Mesenchymal stem cell (in vitro differentiated cells and primary cell): ENCODE measurements at places on chromosomes 11 and 22.

GRCh38 chr22:19113429-19113828 is 8.8 kb downstream of the DGCR2 start:
- no peak overlapping the region for H3K27ac ChIP-seq
- DNase-seq = no peak
- peaks cover 19% of the 10 kb centered on the region for H3K36me3 ChIP-seq
- H3K4me1 ChIP-seq = peaks cover 17% of the 10 kb centered on the region

GRCh38 chr22:38034278-38034882 is 22.8 kb upstream of the PICK1 start:
- H3K36me3 ChIP-seq = no peaks in the 10 kb centered on the region
- peaks cover 45% of the 10 kb centered on the region for H3K4me1 ChIP-seq
- no peak overlapping the region for H3K4me3 ChIP-seq
- H3K27ac ChIP-seq = peak overlapping the region; percentile 55
- DNase-seq = peak; percentile 93
- H3K27me3 ChIP-seq = no peaks in the 10 kb centered on the region

- H3K27me3 ChIP-seq = peaks cover 28% of the 10 kb centered on the region
- no peak overlapping the region for H3K27ac ChIP-seq
- no peak for DNase-seq
- H3K4me3 ChIP-seq = no peak overlapping the region
Measured at GRCh38 chr11:131207901-131208300, 162.5 kb upstream of the NTM start.

GRCh38 chr11:14067686-14068085 is 105.2 kb downstream of the SPON1 start:
- no peaks in the 10 kb centered on the region for H3K4me1 ChIP-seq
- H3K36me3 ChIP-seq = no peaks in the 10 kb centered on the region
- no peak overlapping the region for H3K4me3 ChIP-seq
- no peaks in the 10 kb centered on the region for H3K27me3 ChIP-seq
- no peak overlapping the region for H3K27ac ChIP-seq

- H3K4me1 ChIP-seq = peaks cover 89% of the 10 kb centered on the region
- H3K36me3 ChIP-seq = no peaks in the 10 kb centered on the region
- DNase-seq = no peak
- H3K27ac ChIP-seq = peak overlapping the region; percentile 97
Measured at GRCh38 chr11:118913411-118914125, 12.2 kb downstream of the BCL9L start.

DNA sequence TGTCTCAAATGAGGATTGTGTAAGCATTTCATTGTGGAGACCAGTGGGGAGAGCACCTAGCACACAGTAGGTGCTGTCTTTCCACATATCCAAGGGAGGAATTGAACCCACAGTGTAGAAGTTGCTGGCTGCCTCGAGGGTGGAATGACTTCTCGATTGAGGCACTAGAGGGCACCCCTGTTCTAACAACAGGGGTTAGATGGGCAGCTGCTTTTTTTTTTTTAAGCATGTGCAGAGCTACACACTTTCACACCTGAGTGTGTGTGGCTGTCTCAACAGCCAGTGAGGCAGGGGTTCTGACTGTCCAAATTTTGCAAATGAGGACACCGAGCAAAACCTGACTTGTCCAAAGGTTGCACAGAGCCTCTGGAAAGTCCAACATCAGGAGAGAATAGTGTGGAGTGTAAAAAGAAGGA is 118.2 kb upstream of the CRYBB3 start:
- no peak overlapping the region for H3K27ac ChIP-seq
- no peaks in the 10 kb centered on the region for H3K36me3 ChIP-seq
- peaks cover 4% of the 10 kb centered on the region for H3K27me3 ChIP-seq
- peak; percentile 28 for DNase-seq
- H3K4me1 ChIP-seq = peaks cover 14% of the 10 kb centered on the region
- H3K4me3 ChIP-seq = no peak overlapping the region

- no peak for DNase-seq
- H3K4me1 ChIP-seq = peaks cover 1% of the 10 kb centered on the region
- H3K27me3 ChIP-seq = no peaks in the 10 kb centered on the region
- no peak overlapping the region for H3K4me3 ChIP-seq
Measured at GRCh38 chr11:88324562-88325345, 12.8 kb downstream of the CTSC start.

- no peak for DNase-seq
- H3K27ac ChIP-seq = no peak overlapping the region
- H3K4me1 ChIP-seq = peaks cover 29% of the 10 kb centered on the region
- H3K4me3 ChIP-seq = no peak overlapping the region
- peaks cover 76% of the 10 kb centered on the region for H3K36me3 ChIP-seq
- H3K27me3 ChIP-seq = no peaks in the 10 kb centered on the region
Measured at GRCh38 chr11:61732705-61733104, 19.7 kb upstream of the MYRF start.

DNA sequence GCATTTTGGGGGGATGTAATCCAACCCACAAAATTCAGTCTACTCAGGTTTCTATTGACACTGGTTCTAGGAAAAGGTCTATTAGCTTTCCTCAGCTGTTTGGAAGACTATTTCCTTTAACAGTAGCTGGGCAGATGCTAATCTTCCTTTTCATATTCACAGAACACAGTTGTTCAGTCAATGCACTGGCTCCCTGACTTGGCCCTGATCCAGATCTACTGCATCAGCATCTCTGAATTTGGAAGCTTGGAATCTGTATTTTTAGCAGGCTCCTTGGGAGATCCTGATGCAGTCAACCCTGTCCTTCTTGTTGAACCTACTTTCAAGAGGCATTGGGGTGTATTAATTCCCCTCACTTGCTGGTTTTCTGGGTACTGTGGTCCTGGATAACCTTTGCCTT is 6.3 kb downstream of the HTATIP2 start:
- H3K4me3 ChIP-seq = no peak overlapping the region
- peaks cover 4% of the 10 kb centered on the region for H3K4me1 ChIP-seq
- H3K36me3 ChIP-seq = no peaks in the 10 kb centered on the region
- H3K27me3 ChIP-seq = no peaks in the 10 kb centered on the region

GRCh38 chr22:38655519-38656255 is 505 bp downstream of the FAM227A start:
- H3K4me1 ChIP-seq = peaks cover 5% of the 10 kb centered on the region
- peak; percentile 49 for DNase-seq
- H3K36me3 ChIP-seq = peaks cover 8% of the 10 kb centered on the region

DNA sequence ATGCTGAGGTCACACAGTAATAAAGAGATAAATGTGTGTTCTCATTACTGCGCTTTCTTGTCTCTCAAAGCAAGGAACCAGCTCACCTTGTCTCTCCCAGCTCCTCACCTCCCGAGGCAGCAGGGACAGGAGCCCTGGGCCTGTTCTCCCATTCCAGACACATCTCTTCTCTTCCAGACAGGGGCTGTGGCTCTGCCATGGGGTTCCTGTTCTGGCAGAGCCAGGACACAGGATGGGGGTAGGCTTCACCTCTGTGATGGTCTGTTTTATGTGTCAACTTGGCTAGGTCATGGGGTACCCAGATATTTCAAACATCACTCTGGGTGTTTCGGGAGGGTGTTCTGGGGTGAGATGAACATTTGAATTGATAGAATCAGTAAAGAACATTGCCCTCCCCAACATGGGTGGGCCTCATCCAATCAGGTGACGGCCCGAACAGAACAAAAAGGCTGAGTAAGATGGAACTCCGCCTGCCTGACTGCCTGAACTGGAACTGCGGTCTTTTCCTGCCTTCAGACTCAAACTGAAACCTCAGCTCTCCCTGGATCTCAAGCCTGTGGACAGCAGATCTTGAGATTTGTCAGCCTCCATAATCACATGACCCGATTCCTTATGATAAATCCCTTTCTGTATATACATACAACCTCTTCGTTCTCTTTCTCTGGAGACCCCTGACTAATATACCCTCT is 2.0 kb upstream of the VSIG10L2 start:
- H3K4me3 ChIP-seq = no peak overlapping the region
- no peak overlapping the region for H3K27ac ChIP-seq
- no peaks in the 10 kb centered on the region for H3K36me3 ChIP-seq
- peaks cover 11% of the 10 kb centered on the region for H3K4me1 ChIP-seq
- H3K27me3 ChIP-seq = no peaks in the 10 kb centered on the region

DNA sequence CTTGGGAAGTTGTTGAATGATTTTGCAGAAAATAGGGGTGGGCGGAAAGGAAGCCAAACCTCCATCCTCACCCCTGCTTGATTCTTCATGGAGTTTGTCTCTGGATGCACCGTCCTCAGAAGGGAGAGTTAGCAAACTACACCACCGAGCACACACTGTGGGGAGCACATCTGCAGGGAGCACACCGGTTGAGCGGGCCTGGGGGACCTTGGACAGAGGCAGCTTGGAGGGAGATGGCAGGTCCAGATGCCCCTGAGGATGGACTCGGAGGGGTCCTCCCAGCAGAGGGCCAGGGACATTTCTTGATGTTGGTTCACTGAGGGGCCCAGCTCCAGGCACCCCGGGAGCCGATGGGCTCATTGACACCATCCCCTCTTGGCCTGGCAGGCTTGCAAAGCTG is 15.1 kb upstream of the FGF19 start:
- H3K36me3 ChIP-seq = no peaks in the 10 kb centered on the region
- H3K27ac ChIP-seq = no peak overlapping the region
- H3K4me3 ChIP-seq = no peak overlapping the region

DNA sequence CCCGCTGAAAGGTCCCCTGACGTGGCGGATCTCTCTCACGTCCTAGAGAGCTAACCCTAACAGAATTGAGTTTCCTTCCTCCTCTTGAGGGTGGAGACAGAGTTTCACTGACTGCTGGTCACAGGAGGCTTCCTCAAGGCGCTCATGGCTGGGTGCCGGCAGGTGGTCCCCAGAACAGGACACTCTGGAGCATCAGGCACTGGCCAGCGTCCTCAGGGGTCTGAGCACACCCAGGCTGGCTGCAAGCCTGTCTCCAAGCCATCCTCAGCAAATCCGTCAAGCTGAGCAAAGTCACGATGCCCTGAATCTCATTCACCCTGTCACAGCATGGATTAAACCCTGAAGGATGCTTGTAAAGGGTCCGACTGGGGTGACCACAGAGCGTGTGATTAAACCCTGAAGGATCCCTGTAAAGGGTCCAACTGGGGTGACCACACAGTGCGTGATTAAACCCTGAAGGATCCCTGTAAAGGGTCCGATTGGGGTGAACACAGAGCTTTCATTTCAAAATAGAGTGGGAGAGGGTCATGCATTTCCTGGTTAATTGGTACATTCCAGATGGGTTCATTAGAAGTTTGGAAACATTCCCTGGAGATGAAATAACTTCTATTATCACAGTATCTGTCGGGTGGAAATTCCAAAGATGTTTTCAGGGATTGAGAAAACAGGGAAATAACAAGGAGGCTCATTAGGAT is 473.0 kb downstream of the BRD1 start:
- no peak for DNase-seq
- H3K27ac ChIP-seq = no peak overlapping the region
- no peaks in the 10 kb centered on the region for H3K36me3 ChIP-seq
- no peaks in the 10 kb centered on the region for H3K4me1 ChIP-seq
- H3K27me3 ChIP-seq = no peaks in the 10 kb centered on the region

- H3K4me1 ChIP-seq = no peaks in the 10 kb centered on the region
- no peak overlapping the region for H3K27ac ChIP-seq
- DNase-seq = no peak
Measured at GRCh38 chr22:28817919-28818859, 17.8 kb upstream of the XBP1 start.

GRCh38 chr11:61153593-61154095 is 7.6 kb downstream of the VPS37C start:
- peak; percentile 89 for DNase-seq
- H3K36me3 ChIP-seq = peaks cover 14% of the 10 kb centered on the region
- no peaks in the 10 kb centered on the region for H3K27me3 ChIP-seq
- peaks cover 29% of the 10 kb centered on the region for H3K4me1 ChIP-seq
- peak overlapping the region; percentile 35 for H3K4me3 ChIP-seq
- H3K27ac ChIP-seq = peak overlapping the region; percentile 97

GRCh38 chr11:118200497-118200896 is 24.1 kb upstream of the SCN2B start:
- H3K27me3 ChIP-seq = peaks cover 39% of the 10 kb centered on the region
- H3K27ac ChIP-seq = no peak overlapping the region
- no peak for DNase-seq
- H3K4me1 ChIP-seq = no peaks in the 10 kb centered on the region
- no peaks in the 10 kb centered on the region for H3K36me3 ChIP-seq

DNA sequence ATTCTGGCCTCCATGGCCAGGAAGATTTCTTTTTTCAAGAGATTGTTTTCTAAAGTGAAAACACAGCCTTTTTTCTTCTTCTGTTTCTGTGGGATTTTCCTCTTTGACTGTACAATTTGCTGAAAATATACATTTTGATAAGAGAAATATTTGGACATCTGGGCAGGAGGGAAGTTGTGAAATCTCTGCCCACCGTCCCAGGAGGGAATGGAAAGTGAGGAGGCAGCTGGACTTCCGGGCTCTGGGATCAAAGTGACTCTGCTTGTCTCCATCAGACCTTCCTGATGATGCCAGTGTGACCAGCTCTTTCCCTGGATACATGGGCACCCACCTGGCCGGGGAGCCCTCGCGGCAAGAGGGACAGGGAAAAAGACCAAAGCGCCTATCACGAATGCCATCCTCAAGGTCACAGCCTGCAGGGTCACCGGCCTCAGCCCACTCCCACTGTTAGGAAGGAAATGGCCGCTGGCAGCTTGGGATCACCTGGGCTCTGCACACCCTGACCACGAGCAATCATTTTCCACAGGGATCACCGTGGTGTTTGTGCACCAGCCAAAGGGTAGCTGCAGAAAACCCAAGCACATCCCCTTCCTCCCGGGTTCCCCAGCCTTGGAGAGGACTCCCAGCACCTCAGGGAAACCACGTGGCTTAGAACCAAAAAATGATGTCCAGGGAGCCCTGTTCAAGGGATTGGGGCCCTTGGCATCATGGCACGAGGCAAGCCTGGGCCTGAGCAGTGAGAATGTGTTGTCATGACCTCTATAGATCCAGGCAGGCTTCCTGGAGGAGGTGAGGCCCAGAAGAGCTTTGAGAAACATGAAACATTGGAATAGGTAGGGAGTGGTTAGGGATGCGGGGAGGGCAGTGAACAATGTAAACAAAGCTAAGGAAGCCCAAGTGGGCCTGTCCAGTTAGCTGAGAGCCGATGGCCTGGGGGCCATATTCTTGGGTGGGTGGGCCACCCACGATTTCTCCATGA is 29.1 kb upstream of the CCND1 start:
- H3K27ac ChIP-seq = no peak overlapping the region
- no peaks in the 10 kb centered on the region for H3K4me1 ChIP-seq
- H3K27me3 ChIP-seq = peaks cover 27% of the 10 kb centered on the region
- H3K36me3 ChIP-seq = no peaks in the 10 kb centered on the region
- H3K4me3 ChIP-seq = no peak overlapping the region

- H3K36me3 ChIP-seq = peaks cover 42% of the 10 kb centered on the region
- H3K4me1 ChIP-seq = no peaks in the 10 kb centered on the region
- H3K27me3 ChIP-seq = no peaks in the 10 kb centered on the region
- no peak within 1 kb of the TSS for H3K27ac ChIP-seq
- H3K4me3 ChIP-seq = no peak within 1 kb of the TSS
Measured at GRCh38 chr22:19130959-19131684, at the start of gene TSSK2. TSS of gene TSSK2 (plus strand) at chr22:19131308. CDS start at chr22:19131400, 92 bp downstream.
